Stimulated activated CD8-positive, alpha-beta memory T cell treated with anti-CD3 and anti-CD28 coated beads, Interleukin-15, amount 100 ng/mL, for 48 hours (primary cell): ENCODE measurements at places on chromosomes 6 and 20.

DNA sequence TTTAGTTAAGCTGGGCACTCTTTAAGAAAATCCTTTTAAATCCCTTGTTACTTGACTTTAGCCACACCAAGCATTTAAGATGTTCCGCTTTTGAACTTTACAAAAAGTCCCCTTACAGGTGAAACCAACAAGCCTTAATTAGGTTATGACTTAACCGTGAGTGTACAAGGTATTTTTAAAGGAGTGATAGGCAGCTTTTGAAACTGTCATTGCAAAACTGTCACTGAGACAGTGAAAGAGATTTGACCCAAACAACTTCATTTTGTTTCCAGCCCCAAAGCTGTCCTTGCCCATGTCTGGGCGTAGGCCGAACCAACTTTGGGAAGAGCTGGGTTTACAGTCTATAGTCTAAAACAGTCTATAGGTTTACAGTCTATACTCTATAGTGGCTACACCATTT lies 305.4 kb downstream of the FARS2 start:
- DNase-seq: no peak

- no peak for DNase-seq
Measured at GRCh38 chr6:140182821-140183220, 808.4 kb upstream of the CITED2 start.

GRCh38 chr20:35011589-35012226 lies 56.0 kb downstream of the MYH7B start:
- DNase-seq: no peak

DNA sequence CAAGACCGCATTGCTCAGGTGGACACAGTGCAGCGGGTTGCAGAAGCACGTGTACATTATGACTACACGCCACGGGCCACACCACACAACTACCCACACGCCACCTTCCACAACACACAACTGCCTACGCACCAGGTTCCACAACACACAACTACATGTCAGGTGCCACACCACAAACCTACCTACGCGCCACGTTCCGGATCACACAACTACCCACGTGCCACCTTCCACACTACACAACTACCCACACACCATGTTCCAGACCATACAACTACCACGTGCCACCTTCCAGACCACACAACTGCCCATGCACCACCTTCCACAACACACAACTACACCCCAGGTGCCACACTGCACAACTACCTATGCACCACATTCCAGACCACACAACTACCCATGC lies 20.5 kb downstream of the THBS2 start:
- no peak for DNase-seq

DNA sequence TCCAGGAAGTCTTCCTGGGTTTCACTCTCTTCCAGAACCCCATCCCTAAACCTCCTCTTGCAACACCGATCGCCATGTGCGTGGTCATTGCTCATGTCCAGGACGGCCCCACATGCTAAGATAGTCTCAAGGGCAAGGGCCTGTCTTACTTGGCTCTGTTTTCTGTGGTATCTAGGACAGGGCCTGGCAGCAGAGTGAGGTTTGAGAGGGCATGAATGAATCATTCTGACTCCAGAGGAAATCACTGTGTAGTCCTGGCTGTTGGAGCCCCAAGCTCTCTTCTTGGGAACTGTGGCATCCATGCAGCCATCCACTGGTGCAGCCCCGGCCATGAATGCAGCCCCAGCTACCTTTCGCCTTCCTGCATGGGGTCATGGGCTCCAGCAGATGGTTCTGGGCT lies 12.4 kb downstream of the SIRPA start:
- DNase-seq: no peak

- DNase-seq: no peak
Measured at GRCh38 chr6:70008189-70008588, 141.8 kb downstream of the COL19A1 start.

DNA sequence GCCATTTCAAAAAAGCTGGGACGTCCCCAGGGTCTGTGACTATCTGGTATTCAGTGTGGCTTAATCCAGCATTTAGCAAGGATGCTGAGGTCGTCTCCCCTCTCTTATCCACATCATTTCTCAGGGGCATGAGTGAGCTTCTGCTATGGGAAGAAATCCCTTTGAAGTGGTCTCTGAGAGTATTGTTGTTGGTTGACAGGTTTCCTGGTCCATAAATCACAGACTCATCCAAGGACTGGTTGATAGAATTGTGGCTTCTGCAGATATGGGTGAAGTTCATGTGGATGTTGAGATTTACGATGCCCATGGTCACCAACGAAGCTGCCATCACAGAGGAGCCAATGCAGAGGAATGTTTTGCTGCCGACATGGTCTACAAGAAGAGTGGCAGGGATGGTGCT lies 24.0 kb downstream of the SLC2A12 start:
- no peak for DNase-seq

DNA sequence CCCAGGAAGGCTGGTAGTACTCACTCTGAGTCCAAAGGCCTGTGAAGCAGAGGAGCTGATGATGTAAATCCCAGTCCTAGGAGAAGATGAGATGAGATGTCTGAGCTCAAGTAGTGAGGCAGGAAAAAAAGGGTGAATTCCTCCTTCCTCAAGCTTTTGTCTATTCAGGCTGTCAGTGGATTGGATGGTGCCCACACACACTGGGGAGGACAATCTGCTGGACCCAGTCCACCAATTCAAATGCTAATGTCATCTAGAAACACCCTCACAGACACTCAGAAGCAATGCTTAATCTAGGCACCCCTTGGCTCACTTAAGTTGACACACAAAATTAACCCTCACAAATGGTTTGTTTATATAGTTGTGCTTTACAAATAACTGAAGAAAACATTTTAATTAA lies 94.6 kb downstream of the CD109 start:
- DNase-seq: no peak

DNA sequence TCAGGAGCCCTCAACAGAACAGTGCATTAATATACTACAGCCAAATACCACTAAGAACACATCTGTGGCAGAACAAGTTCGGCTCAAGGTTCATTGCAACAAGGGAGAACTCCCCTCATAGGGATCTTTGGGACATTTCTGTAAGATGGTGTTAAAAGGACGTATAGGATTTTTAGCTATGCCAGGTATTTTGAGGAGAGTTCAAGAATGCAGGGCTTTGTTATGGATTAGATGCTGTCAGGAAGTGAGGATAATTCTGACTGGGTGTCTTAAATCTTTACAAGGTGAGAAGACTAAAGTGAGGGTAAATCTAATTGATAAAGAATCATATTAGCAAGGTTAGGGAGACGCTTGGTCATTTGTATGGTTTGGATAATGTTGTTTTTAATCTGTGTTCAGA lies 83.7 kb upstream of the AHI1 start:
- no peak for DNase-seq
